ENCODE measurements at places on chromosomes 11 and 22. TPM values are rescaled to one million over a fixed set of nuclear protein-coding genes. Genes with fewer than 3 reads are reported as not detected.
A peak's percentile ranks its signal among the peaks of the same experiment; 100 is the strongest.

GRCh38 chr11:92383430-92383829, 158.8 kb downstream of the FAT3 start:
- no peak for ATAC-seq

DNA sequence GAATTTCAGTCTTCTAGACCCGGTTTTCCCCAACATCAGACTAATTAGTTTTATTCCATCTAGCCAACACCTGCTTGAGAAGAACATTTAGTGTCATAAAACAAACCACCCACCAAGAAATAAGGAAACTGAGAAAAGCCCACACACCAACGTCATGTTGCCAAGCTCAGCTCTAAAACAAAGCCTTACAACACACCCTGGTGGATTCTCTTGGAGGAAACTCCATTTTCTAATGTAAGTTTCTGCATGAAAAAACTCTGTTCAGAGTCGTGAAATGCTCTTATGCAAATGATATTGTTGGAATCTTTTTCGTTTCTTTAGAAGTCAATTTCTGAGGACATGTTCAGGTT, 105.0 kb upstream of the RAG2 start:
- no peak for ATAC-seq

Gene GSTT2B
- total RNA-seq: 19.5 TPM

GRCh38 chr11:69939551-69940245, 120.5 kb upstream of the FGF3 start:
- peak; percentile 84 for ATAC-seq

DNA sequence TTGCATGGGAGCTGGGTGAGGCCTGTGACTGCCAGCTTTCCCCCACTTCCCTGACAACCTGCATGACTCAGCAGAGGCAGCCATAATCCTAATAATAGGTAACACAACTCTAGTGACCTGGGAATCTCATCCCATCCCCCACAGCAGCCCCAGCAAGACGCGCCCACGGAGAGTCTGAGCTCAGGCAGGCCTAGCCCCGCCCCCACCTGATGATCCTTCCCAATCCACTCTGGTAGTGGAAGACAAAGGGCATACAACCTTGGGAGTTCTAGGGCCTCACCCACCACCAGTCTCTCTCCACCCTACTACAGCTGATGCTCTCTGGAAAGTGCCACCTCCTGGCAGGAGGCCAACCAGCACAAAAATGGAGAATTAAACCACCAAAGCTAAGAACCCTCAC, 60.3 kb downstream of the CWF19L2 start:
- no peak for ATAC-seq

Gene APOL5
- not detected for total RNA-seq

GRCh38 chr22:17191163-17191784, 28.0 kb downstream of the ADA2 start:
- no peak for ATAC-seq

Gene GPHA2
- total RNA-seq: 0.76 TPM

DNA sequence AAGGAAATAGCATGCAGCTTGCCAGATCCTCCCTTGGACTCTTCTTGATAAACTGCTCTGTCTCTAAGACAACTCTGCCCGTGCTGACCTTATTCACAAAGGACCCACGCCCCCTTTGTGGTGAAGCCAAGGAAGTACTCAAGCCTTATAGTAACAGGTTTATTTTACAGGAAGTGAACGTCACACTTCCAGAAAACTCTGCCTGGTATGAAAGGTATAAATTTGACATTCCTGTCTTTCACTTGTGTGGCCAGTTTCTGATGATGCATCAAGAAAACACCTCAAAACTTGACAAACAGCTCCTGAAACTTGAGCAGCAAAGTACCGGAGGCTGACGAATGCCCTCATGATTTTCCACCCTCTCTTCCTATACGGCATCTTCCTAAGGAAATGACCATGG, 12.5 kb upstream of the PELI3 start:
- ATAC-seq: no peak

- no peak for ATAC-seq
Observed at GRCh38 chr22:24760708-24761306, 13.7 kb downstream of the PIWIL3 start.

DNA sequence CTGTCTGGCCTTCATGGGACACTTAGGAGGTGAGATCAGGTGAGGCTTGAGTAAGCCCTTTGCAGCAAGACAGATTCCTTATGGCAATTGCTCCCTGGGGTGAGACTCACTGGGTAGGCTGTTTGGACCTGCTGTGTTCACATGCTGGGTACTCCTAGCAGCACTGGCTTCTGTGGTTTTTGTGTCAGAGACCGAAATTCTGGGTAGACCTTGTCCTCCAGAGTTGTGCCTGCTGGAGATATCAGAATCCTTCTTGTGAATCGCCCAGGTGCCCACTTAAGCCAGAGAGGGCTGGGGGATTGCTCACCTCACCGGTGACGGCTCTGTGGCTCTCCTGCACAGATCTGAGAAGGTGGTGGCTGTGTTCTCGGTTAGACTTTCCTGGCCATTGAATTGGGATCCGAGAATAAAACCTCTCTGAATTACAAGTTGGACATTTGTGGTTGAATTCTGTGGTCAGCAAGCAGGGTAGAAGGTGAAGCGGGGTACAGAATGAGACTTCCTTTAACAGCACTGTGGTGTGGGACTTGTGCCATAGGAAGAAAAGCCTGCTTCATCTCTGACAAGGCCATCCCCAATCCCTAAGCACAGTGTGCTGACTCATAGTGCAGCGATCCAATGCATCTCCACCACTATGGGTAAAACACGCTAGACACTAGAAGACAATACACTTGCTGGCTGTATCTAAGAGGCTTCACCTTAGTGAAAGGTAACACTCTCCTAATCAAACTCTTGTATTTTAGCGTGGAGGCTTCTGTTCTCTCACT, 52.5 kb upstream of the TTC12 start:
- no peak for ATAC-seq

DNA sequence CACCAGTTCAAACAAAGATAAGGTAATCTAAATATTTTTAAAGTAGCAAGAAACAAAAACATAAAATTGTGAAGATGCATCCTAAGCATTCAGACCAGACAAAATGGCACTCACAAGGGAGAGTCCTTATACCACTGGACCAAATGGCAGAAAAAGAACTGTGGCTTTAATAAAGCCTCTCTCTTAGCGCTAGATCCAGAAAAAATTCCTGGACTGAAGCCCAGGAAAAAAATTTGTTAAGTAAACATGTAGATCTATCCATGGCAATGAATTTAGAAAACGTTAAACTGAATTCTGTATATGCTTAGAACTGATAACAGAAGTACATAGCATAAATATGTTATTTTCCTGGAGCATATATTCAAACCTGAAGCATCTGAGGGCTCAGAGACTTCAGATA, 11.8 kb upstream of the CD59 start:
- ATAC-seq: no peak

DNA sequence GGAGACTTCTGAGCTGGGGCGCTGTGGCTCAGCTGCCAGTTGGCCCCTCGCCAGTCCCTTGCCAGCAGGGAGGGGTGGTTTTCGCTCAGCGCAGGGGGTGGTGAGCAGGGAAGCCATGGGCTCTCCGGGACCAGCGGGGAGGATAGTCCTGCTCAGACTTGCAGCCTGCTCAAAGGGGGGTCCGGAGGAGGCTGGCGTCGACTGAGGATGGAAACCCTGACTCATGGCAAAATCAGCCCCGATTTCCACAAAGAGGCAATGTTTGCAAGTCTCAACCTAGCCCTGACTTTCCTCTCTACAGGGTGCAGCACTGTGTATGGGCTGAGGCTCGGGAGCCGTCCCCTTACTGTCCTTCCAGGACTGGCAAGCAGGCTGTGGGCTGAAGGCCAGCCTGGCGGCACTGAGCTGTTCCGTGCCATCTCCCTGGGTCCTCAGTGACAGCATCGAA, 35.1 kb downstream of the FBLN1 start:
- ATAC-seq: peak; percentile 53

GRCh38 chr11:87803748-87804147, 371.5 kb downstream of the RAB38 start:
- no peak for ATAC-seq

Gene MEN1
- total RNA-seq: 15.6 TPM

DNA sequence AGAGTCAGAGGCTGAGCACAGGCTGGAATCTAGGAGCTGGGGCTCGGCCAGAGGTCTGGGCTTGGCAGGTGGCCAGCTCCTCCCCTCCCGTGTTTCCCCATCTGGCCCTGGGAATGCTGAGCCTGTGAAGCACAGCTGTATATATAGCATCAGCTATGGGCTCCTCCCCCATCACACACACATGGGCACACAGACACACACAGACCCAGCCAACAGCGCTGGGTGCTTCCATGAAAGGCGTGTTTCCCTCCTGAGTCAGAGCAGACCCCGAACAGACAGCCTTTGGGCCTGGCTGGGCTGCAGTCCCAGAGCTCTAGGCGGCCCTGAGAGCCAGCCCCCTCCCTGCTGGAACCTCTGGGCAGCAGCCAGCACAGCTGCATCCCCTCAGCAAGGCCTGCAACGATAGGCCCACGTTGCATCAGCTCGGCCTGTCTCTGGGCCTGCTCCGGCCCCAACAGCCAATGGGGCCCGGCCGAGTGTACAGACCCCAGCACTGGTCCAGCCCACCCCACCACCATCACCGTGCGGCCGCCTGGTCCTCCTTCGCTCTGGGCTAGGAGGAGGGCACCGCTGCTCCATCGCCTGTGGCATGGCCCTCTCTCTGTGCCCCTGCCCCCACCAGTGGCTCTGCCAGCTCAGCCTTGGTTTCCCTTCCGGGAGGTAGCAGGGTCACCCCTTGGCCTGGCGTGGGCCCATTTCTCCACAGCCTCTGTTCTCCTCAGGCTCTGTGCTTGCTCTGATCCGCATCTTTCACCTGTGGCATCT, 7.6 kb upstream of the SERPINH1 start:
- peak; percentile 94 for ATAC-seq

DNA sequence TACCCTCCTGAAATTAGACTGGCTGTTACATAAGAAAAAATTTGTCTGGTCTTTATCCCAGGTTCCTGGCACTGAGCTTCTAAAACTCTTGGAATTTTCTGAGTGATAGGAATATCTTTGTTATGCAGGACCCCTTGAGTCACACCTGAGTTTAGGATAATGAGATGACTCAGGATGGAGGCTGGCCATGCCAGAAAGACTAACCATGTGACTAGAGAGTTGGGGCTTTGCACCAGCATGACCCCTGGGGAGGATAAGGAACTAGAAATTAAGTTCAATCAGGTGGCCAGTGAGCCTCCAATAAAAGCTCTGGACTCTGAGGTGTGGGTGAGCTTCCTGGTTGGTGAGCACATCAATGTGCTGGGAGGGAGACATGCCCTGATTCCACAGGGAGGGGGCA, 88.1 kb downstream of the XRRA1 start:
- no peak for ATAC-seq

- no peak for ATAC-seq
Observed at GRCh38 chr11:64245401-64245796, 1.3 kb downstream of the PPP1R14B start.

- ATAC-seq: no peak
Observed at GRCh38 chr11:72423840-72424239, 10.5 kb downstream of the CLPB start.

Gene RAB3IL1
- total RNA-seq: 4.6 TPM

Gene ISX
- total RNA-seq: 0.09 TPM

- ATAC-seq: no peak
Observed at GRCh38 chr11:35798423-35798822, 135.8 kb downstream of the TRIM44 start.

Gene YAP1
- total RNA-seq: 74.7 TPM

DNA sequence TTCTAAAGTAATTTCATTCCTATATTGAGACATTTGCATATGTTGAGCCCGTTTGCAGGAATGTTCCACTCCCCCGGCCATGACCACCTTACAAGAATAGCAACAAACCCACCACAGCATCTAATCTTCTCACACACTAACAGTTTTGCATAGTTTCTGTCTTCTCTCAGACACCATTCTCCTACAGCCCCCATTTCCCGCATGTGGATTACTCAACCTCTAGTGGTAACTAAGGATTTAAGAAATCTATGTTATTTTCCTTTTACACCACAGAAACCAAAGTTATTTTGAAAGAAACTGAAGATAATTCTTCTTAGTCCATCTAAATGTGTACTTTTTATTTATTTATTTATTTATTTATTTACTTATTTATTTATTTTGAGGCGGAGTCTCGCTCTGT, 2.3 kb downstream of the MS4A4E start:
- no peak for ATAC-seq

DNA sequence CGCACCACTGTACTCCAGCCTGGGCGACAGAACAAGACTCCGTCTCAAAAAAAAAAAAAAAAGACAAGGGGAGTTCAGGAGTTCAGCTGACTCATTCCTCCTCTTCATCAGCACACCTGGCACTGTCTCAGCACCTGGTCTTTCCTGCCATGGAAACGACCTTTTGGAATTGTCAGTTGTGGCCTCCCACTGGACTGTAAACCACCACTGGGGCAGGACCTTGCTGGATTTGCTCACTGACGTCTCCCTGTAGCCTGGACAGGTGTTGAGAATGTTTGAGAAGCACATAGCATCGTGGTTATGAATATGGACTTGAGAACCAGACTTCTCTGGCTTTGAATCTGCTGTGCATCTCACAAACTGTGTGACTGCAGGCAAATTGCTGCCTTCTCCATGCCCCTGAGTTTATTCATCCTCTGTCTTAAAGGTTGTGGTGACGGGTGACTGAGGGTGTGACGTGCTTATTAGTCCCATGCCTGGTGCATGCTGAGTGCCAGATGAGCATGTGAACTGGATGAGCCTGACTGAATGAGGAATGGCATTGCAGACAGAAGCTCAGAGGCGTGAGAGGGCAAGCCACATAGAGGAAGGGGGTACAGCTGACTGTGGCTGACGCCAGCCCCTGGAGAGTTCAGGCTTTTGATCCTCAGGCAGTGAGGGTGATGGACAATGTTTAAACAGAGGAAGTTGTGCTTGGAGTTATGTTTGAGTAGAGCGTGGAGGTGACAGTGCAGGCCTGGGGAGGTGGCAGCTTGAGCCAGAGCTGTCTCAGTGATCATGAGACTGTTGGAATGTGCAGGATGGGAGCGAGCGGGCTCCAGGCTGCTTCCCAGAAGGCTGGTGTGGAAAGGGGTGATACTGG, 12.7 kb downstream of the TOM1 start:
- ATAC-seq: peak; percentile 77

Gene BUD13
- 16.6 TPM for total RNA-seq

- no peak for ATAC-seq
Observed at GRCh38 chr11:117489999-117490679, 162.5 kb downstream of the CEP164 start.

GRCh38 chr11:94849839-94850238, 81.7 kb downstream of the AMOTL1 start:
- ATAC-seq: peak; percentile 75

GRCh38 chr11:102727890-102728289, 3.1 kb upstream of the MMP8 start:
- no peak for ATAC-seq

GRCh38 chr22:18085188-18085587, 7.4 kb downstream of the PEX26 start:
- no peak for ATAC-seq

GRCh38 chr22:49307481-49307830, 520.2 kb downstream of the BRD1 start:
- ATAC-seq: no peak

- ATAC-seq: no peak
Observed at GRCh38 chr22:35369996-35370395, 10.9 kb upstream of the HMOX1 start.

GRCh38 chr11:65958774-65959420, 2.6 kb upstream of the SART1 start:
- ATAC-seq: no peak

All from motor neuron (in vitro differentiated cells).